ENCODE measurements at places on chromosomes 3 and 15.

DNA sequence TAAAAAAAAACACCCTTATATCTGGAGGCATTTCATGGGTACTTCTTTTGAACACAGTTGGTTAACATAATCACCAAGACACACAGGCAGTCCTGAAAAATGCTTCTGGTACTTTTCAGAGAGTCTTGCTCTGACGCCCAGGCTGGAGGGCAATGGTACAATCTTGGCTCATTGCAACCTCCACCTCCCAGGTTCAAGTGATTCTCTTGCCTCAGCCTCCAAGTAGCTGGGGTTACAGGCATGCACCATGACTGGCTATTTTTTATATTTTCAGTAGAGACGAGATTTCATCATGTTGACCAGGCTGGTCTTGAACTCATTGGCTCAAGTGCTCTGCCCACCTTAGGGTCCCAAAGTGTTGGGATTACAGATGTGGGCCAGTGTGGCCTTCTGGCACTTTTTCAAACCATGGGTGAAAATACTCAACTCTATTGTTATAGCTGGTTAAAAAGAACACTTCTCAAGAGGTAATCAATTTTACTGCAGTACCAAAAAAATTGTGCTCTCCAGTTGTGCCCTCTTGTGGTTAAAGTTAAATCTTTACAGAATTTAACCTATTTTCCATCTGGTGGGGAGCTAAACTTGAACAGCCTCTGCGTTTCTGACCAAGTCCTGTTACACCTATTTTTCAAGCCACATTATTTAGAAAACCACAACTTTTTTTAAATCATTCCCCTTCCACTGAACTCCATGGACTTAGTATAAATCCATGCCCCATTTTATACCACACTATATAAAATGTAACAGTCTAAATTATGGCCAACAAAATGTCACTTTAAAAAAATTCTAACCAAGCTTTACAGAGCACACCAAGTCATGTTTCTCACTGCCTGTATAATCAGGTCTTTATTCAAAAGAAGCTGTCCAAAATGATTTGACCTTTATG, 1.2 kb upstream of the SNAPC5 start:
- no peak for DNase-seq

DNA sequence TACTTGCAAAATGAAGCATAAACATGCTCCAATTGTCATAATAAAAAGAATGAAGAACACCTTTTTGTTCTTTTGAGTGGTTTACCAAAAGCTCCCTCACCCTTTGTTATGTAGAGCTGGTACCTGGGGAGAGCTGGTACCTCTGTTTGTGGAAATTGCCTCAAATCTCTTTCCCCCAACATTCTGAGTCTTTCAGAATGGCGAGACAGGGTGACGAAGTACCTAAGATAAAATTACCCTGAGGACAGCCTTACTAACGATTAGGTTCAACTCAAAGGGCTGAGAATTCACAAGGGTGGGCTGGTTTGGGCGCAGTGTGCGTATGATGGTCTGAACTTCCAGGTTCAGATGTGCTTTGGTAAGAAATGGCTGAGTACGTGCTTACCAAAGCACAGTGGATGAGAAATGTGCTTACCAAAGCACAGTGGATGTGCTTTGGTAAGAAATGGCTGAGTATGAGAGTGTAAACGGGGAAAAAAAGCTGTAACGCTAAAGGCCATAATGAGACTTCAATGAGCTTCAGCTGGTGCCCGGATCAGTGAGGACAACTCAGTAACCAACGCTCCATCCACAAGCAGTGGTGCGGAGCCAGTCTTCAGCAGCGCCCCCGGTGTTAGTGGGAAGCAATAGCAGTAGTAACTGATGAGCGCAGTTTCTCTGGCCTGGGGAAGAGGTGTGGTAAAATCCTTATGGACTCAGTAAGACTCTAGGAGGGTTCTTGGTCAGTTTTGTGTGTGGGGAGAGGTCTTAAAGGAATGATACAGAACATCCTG, 72.3 kb upstream of the LRIG1 start:
- DNase-seq: no peak

DNA sequence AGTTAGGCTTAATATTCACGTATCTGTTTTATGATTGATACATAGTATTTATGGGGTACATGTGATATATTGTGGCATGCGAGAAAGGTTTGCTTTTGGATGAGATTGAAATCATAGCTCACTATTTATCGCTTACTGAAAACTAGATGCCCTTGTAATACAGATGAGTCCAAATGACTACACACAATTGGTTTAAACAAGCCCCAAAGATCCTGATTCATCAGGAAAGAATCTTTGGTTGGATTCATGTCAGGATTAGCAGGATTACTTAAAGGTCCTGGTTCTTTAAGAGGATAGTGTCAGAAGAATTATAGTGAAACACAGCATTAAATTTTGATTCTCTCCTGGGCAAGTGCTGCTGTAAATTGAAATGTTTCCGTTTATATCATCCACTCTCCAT, 18.6 kb upstream of the AADAC start:
- no peak for DNase-seq

DNA sequence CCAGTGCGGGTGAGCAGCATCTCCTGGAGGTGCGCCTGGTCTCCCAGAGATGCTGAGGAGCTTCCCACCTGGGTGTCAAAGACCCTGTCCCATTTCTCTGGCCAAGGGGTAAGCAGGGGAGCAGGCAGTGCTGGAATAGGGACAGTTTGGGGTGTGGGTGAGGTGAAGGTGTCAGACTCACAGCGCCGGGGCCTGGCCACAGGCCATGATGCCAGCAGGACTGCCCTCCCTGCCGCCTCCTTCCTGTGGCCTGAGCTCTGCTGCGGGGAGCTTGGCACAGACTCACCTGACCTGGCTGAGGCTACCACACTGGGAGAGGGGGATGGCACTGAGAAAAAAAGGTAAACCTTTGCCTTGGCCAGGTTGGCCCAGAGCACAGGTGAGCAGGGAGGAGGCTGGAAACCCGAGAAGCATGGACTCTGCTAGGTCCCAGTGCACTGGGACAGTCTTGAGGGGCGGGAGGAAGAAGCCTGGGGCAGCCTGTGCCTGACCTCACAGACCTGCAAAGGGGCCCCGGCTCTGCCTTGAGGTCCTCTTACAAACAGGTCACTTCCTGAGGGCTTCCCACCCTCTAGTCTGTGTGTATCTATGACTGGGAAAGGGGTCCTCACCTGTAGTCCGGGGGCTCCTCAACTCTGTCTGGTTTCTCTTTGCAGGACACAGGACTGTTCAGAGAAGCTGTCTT, 28.2 kb downstream of the GRAMD2A start:
- DNase-seq: no peak

- no peak for DNase-seq
Measured at GRCh38 chr3:32239307-32240158, 1.1 kb downstream of the CMTM8 start.

GRCh38 chr3:177824190-177824786, 627.0 kb upstream of the TBL1XR1 start:
- no peak for DNase-seq

GRCh38 chr3:32449691-32450090, 53.0 kb downstream of the CMTM6 start:
- DNase-seq: no peak

DNA sequence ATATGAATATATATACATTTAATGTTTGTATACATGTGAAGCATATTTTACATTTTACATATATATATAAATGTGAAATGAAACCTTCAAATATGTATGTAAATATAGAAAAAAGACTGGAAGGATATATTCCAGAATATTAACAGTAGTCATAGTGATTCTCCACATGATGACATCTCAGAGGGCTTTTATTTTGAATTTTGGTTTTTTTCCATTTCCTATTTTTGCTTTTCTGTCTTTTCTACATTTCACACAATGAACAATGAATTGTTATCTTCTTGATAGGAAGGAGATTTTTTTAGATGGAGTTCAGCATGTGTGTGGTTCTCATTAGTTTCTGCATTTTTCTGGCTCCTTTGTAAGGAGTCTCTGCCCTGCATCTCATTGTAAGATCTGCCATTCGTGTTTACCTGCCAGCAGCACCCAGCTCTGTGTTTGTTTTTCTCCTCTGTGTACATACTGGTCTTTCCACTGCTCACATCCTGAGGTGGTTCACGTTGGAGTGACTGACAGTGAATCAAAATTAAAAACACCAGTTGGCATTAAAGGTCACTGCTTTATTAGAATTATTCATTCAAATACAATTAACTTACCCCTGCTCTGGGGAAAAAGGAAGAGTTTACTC, 425.3 kb upstream of the MDFIC2 start:
- DNase-seq: no peak

GRCh38 chr3:155428563-155428962, 135.1 kb upstream of the STRIT1 start:
- DNase-seq: no peak

- DNase-seq: no peak
Measured at GRCh38 chr3:171955598-171955997, 83.8 kb upstream of the FNDC3B start.

- no peak for DNase-seq
Measured at GRCh38 chr15:69724333-69724732, 271.7 kb downstream of the RPLP1 start.

GRCh38 chr3:130783629-130784028, 37.0 kb upstream of the PIK3R4 start:
- DNase-seq: no peak

- DNase-seq: no peak
Measured at GRCh38 chr15:22224241-22224671, 143.9 kb downstream of the OR4M2 start.

- DNase-seq: no peak
Measured at GRCh38 chr15:65939901-65940617, 70.8 kb downstream of the RAB11A start.

- no peak for DNase-seq
Measured at GRCh38 chr3:183261151-183261724, 8.2 kb downstream of the B3GNT5 start.

- no peak for DNase-seq
Measured at GRCh38 chr3:127858521-127858920, 36.2 kb upstream of the MGLL start.

- DNase-seq: no peak
Measured at GRCh38 chr15:55108448-55108847, 88.3 kb downstream of the RSL24D1 start.

DNA sequence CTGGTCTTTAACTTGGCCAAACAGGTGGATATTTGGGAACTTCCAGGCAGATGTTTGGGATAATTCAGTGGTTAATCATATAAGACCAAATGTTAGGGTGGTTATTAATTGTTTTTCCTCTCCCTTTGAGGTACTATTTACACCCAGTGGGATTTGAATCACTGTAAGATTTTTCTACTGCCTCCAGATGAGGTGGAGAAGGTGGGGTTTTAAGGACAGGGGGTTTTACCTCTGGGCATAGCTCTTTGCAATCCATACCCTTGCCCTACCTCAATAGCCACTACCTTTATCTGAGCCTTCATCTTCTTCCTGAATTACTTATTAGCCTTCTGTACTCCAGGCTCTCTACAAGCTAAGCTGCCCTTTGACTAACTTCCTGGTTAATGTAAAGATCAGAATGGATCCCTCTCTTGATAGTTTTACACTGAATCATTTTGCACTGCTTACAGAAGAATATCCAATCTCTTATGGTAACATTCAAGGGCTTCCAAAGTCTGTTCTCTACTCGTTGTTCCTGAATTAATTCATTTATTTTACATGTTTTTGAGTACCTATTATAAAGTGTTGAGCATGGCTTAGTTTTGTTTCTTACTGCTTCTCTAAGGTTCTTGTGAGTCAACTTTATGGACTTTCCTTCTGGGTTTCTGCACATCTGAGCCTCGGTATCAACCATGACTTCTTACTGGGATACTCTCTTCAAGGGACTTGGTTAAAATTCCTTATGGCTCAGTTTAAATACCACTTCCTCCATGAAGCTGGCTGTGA, 331.2 kb upstream of the TBL1XR1 start:
- DNase-seq: no peak

GRCh38 chr15:95352631-95353187, 977.8 kb upstream of the NR2F2 start:
- no peak for DNase-seq

DNA sequence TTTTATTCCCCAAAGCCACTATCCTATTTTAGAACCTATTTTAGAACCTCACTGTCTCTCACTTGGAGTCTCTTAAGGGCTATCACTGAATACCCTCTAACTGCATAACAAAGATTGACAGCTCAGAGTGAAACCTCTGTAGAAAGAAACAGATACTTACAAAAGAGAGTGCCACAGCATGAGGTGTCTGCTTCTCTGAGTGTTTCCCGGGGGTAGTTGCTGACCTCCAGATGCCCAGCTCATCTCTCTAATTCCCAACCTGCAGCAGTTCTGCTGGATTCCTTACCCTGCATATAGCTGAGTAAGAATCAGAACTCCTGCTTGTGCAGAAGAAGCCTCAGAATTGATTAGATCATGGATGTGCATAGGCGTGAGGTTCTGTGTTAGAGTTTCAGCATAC, 34.5 kb downstream of the P3H2 start:
- no peak for DNase-seq

GRCh38 chr3:61793521-61793920, 232.2 kb downstream of the PTPRG start:
- DNase-seq: no peak

DNA sequence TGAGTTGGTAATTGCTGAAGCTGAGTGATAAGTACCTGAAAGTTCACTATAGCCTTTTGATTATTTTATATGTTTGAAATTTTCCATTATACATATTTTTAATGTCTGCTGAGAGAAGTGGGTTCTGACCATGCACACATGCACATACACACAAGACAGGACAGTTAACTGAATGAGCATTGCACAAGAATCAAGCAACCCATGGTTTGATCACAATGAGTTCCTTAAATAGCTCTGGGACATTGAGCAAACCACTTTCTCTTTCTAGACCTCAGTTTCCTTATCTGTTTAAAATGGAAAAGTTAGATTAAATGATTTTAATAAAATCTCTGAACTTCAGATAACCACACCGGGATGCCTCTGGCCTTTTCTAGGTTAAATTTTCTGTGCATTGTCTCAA, 26.7 kb downstream of the SNTN start:
- no peak for DNase-seq

DNA sequence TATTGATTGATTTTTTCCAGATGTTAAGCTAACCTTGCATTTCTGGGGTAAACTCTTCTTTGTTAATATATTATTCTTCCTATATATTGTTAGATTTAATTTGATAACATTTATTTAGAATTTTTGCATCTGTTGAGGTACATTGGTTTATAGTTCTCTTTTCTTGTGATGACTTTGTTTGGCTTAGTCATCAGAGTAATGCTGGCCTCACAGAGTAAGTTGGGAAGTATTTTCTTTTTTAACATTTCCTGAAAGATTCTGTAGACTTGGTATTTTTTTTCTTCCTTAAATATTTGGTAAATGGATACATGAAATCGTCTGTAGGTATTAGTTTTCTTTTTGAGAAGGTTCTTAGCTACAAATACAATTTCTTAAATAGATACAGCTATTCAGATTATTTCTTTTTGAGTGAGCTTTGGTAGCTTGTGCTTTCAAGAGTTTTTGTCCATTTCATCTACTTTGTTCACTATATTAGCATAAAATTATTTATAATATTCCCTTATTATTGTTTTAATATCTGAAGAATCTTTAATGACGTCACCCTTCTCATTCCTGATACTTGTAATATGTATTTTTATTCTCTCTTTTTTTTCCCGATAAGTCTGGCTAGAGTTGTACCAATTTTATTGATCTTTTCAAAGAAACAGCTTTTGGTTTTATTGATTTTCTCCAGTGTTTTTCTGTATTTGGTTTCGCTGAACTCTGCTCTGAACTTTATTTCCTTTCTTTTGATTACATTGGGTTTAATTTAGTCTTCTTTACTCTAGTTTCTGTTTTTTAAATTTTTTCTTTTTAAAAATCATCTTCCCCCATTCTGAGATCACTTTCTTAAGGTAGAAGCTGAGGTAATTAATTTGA, 6.5 kb upstream of the HPS3 start:
- DNase-seq: no peak

- no peak for DNase-seq
Measured at GRCh38 chr3:133246773-133247172, 153.1 kb upstream of the BFSP2 start.

- no peak for DNase-seq
Measured at GRCh38 chr15:72077950-72078349, 40.0 kb downstream of the MYO9A start.
